ENCODE measurements at places on chromosomes 1 and 21.

GRCh38 chr1:176699821-176700220 lies 236.8 kb downstream of the PAPPA2 start:
- DNase-seq = no peak

GRCh38 chr1:69377507-69377906 lies 190.2 kb upstream of the LRRC7 start:
- DNase-seq = no peak

- DNase-seq = no peak
Measured at GRCh38 chr1:203189951-203190352, 3.4 kb upstream of the CHI3L1 start.

DNA sequence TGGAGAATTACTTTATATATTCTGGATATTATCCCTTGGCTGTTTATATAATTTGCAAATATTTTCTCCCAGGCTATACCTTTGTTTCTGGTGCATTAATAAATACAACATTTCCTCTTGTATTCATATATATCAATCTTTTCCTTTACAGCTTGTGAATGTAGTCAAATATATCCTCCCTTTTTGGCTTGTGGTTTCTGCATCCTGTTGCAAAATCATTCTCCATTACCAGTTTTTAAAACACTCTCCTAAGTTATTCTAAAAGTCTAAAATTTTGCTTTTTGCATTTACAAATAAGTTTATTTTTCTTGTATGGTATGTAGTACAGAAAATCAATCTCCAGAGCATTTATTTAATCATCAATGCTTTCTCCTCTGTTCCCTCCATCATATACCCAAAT lies 909.4 kb downstream of the ADGRL2 start:
- DNase-seq = no peak

DNA sequence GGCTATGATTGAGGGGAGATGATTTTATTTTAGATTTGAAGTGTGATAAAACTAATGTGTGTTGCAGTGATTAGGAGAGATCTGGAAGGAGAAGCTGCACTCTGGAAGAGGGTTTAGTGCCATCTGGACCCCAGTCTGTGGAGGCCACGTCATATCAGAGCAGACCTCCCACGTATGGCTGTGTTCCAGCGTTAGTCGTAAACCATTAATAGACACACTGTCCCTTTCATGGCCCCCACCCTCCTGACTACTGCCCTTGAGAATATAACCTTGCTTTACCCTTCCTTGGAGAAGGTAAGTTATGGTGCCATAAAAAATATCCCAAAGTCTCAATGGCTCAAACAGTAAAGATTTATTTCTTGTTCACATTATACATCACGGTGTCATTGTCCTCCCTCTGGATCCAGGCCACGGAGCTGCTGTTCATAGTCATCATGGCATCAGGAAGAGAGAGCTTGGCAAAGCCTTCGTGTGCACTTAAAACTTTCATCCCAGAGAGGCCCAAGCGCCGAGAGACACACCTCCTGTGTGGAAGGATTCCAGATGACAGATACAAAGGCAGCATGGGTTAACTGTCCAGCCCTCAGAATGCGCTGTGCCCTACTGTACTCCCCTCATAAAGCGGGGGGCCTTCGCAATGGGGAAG lies 33.2 kb downstream of the RHOU start:
- DNase-seq = no peak

- DNase-seq = no peak
Measured at GRCh38 chr1:22728751-22729399, 18.2 kb downstream of the EPHB2 start.

- no peak for DNase-seq
Measured at GRCh38 chr1:47759936-47760629, 237.1 kb downstream of the TRABD2B start.

GRCh38 chr21:18049461-18049860 lies 195.2 kb upstream of the CHODL start:
- no peak for DNase-seq

- DNase-seq = no peak
Measured at GRCh38 chr1:93546162-93546863, 98.4 kb downstream of the FNBP1L start.

DNA sequence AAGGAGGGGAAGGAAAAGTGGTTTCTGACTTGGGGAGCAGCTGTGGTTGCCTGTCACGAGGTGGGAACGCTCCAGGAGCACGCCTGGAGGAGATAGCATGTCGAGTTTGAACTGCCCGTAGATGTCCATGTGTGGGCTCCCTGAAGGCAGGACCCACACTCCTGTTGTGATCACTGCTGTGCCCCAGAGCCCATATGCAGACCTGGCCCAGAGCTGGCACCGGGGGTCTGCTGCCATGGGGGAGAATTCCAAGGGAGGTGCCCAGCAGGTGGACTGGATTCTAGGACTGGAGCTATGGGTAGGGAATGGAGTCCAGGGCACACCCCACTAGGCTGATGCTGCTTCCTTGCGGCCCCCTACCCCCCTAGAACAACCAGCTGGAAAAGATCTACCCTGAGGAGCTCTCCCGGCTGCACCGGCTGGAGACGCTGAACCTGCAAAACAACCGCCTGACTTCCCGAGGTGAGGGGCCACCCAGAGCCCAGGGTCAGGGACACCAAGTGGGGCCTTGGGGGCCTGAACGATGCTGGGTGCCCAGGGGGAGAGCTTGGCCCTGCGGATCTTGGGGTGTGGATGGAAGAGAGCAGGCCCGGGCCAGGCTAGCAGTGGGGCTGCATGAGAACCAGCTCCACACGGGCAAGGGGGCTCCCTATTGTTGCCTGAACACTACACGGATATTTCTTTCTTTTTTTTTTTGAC lies 9.3 kb downstream of the PODN start:
- DNase-seq = no peak

- peak; percentile 41 for DNase-seq
Measured at GRCh38 chr1:186605762-186606350, 74.4 kb downstream of the PTGS2 start.

DNA sequence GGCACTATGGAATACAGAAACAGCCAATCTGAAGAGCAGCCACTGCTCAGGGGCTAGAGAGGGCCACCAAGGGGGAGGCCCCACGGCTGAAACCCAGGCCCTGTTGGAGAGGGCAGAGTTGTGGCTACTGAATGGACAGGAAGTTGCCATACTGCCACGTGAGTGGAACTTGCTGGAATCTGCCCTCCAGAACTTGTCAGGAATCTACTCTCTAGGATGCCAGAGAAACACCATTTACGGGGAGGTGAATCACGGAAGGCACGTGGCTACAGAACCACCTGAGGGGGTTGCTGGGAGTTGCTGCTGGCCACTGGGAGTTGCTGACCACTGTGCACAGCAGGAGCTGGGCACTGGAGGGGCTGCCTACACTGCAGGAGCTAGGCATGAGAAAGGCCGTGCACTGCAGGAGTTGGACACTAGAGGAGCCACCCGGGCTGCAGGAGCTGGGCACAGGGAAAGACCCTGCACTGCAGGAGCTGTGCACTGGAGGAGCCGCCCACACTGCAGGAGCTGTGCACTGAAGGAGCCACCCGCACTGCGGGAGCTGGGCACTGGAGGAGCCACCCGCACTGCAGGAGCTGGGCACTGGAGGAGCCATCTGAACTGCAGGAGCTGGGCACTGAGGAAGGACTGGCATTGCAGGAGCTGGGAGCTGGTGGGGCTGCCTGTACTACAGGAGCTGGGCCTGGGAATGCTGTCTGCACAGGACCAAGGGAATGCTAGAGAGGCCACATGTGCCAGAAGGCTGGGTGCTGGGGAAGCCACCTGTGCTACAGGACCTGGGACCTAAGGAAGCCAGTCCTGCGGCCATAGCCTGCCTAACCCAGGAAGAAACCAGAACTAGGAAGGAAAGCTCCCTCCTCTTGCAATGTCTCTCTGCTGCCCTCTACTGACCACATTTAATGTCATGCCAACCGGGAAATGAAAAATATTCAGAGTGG lies 343.4 kb downstream of the MATN1 start:
- peak; percentile 51 for DNase-seq

GRCh38 chr1:35544976-35545375 lies 12.2 kb downstream of the KIAA0319L start:
- peak; percentile 54 for DNase-seq

DNA sequence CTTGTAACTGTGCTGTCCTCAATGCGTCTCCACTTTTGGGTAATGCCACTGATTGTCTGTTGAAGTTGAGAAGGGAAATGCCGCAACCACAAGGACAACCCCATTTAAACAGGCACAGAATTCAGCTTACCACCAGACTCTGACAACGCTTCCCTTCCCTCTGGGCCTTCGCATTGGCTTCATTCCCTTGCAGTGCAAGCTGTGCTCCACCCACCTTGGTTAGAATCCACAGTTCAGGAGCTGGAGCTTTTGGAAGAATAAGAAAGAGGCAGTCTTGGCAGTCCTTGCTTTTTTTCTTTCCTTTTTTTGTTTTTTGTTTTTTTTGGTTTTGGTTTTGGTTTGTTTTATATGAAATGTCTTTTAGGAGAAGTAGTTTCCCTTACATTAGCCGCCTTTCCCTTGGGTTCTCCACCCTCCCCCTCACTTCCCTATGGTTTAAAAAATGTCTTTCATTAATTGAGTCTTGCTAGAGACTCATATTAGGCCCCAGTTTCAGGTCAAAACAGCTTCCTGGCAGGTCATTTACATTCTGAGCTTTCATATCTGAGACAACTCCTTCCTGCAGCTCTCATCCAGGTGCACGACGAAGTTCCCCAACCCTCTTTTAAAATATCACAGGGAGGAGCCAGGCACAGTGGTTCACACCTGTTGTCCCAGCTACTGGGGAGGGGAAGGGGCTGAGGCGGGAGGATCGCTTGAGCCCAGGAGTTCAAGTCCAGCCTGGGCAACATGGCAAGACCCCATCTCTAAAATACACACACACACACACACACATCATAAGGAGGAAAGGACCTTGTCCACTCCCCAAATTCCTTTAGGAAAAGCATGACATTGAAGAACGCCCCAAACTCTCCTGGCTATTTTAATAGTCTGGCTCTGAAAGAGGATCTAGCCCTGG lies 20.7 kb upstream of the LAX1 start:
- peak; percentile 14 for DNase-seq

DNA sequence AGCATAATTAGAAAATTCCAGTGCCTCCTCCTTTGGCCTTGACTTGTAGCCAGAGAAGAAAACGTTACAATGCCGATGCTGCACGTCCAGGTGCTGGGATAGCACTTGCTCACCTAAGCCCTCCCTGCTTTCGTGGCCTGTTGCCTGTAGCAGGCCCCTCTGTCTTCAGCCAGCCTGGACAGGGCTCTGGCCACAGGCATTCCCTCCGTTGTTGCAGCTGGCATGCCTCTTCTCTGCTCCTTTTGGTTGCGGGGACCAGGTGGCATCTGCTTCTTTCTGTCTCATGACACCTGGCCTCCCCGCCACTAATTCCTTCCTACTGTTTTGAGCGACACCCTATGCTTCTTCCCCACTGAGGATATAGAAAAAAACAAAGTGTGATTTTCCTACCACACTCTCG lies 54.6 kb upstream of the MORC3 start:
- DNase-seq = no peak

- no peak for DNase-seq
Measured at GRCh38 chr1:169892176-169892926, 1.3 kb downstream of the SCYL3 start.

GRCh38 chr1:30668024-30668423 lies 55.4 kb downstream of the MATN1 start:
- DNase-seq = no peak

GRCh38 chr1:169698976-169699375 lies 12.4 kb downstream of the SELL start:
- DNase-seq = no peak

DNA sequence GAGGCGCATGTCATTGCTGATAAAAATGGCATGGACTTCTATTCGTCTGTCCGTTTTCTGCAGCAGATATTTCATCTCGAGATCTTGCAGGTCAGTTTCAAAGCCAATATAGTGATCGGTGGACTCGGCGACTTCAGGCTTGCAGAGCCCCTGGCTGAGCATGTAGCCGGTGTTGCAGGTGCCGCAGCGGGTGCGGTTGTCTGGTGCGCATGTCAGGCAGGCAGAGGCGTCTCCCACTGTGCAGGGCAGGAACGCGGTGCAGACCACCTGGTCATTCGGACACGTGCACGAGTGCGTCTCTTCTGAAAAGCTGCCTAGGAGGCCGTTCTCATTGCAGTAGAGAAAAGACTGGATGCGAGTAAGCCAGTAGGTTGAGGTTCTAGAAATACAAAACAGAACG lies 378.9 kb downstream of the BRINP3 start:
- DNase-seq = no peak

DNA sequence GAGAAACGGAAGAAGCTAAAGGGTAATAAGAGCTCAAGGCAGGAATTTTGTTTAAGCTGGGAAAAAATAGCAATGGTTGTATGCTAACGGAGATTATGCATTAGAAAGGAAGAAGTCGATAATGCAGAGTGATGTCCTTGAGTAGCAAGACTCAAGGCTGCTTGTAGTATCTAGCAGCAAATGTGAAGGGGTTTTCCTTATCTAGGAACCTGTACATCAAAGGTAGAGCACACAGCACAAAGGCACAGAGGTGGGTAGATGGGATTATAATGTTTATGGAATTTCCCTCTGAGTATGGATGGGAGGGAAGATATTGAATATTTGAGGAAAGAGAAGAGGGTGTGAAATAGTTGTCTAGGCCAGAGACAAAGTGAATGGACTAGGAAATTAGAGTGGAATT lies 114.1 kb downstream of the PROX1 start:
- no peak for DNase-seq

DNA sequence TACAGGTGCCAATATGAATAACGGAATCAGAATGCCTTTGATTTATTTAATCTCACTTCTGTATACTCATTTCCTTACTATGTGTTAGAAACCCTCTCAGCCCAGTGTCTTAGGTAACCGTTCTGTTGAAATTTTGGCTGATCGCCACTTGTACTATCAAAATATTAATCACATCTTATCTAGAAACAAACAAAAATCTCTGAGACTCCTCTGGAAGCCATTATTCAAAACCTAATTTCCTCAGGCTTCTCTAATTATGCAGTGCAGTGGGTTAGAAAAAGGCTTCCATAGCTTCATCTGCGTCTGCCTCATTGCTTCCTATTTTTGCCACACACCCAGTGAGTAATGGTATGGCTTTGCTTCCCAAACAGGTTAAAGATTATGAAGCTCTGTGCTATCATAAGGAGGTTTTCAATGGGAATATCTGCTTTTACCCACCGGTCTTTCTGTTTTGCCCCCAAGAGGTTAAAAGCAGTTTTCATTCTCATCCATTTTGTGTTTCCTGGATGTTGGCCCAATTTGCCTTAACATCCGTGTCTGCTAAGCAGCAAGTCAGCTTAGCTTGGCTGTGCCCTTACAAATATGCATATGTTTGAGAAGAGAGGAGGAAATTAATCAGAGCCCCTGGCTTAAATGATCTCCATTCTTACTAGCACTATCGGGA lies 129.6 kb downstream of the RYR2 start:
- no peak for DNase-seq

- DNase-seq = no peak
Measured at GRCh38 chr21:27190601-27191000, 223.7 kb upstream of the ADAMTS5 start.

DNA sequence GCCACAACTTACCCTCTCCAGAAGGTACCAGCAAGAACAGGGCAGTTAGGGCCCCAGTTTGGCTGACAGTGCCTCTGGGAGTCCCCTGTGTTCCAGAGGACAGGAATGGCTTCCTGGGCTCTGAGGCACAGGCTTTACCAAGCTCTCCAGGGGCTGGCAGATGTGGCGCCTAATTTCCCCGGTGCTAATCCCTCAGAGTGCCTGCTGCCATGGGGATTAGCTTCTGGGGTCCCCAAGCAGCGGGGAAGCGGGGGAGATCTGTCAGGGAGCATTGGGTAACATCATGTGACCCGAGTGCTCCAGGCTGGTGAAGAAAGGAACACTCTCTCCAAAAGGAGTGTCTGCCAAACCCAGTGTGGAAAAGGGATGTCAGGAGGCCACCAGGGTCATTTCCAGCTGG lies at the start of gene LACTBL1:
TSS of gene LACTBL1 (minus strand) at position 107 of the 400 bp plus-strand sequence. CDS start 550 bp downstream, outside the sequence.
- no peak for DNase-seq

All from activated CD4-positive, alpha-beta T cell treated with anti-CD3 and anti-CD28 coated beads for 48 hours (primary cell).